Right ventricle myocardium inferior (tissue), 1 donor: ENCODE measurements at places on chromosomes 2 and 18. TPM values are rescaled to one million over a fixed set of nuclear protein-coding genes. Genes with fewer than 3 reads are reported as not detected.

- no peak for DNase-seq
These were observed 56.3 kb downstream of the C2orf74 start for GRCh38 chr2:61218076-61218816.

GRCh38 chr18:62781262-62781661 lies 65.9 kb downstream of the PHLPP1 start:
- no peak for DNase-seq

Gene FOXI3
- total RNA-seq: not detected

DNA sequence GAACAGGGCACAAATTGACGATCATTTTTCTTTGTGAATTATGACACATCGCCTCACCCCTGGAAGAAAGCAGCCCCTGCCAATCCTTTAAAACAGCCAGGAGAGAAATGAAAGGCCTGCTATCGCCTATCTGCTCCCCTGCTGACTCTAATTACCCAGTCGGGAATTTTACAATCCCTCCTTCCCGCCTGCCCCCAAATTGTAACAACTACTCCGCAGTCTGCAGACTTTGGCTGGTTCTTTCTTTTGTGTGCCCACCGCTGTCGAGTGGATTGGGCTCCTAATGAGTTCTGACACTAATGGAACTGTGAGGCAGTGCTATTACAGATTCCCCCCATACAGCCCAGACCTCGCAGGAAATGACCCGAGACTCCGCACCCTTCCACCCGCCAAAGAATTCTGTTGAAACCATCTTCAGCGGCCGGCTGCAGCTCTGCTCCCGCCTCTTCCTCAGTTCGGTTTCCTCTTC lies 281.2 kb upstream of the PARD3B start:
- no peak for DNase-seq

Gene HOXD3
- total RNA-seq: 0.30 TPM

Gene ALK
- 0.08 TPM for total RNA-seq

Gene APLF
- total RNA-seq: 3.8 TPM

Gene CDKL4
- total RNA-seq: 0.22 TPM

Gene SCYGR4
- not detected for total RNA-seq

Gene TUBB8B
- not detected for total RNA-seq

GRCh38 chr18:77016936-77017335 lies 115.6 kb downstream of the MBP start:
- DNase-seq: no peak

DNA sequence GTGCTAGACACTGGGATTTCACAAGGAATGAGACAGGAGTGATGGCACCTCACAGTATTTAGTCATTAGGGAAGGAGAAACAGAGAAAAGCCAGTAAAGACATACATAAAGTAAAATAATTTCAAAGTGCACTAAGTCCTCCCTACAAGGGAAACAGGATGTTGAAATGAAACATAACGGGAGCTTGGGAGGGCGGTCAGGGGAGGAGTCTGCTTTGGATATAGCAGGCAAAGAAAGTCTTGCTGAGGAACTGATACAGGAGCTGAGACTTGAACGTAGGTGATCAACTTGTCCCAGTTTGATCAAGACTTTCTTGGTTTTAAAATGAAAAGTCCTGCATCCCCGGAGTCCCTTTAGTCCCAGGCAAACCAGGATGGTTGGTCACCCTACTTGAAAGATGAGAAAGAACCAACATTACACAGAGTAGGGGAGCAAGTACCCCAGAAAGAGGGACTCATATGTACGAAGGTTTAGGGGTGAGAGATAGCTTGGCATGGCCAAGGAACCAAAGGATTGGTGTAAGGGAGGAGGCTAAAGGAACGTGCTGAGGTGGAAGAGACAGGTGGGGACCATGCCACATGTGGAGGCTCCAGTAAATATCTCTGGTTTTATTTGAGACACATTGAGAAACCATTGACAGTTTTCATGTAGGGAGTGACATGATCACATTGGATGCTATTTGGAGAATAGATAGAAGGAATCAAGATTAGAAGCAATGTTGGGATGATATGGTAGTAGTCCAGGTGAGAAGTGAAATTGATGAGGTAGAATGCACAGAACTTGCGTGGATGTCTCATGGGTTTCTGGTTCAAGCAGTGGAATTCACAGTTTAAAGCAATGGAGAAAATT lies 28.4 kb downstream of the FBXO48 start:
- no peak for DNase-seq

Gene ZC3H8
- 10.6 TPM for total RNA-seq

GRCh38 chr2:15334644-15335326 lies 226.3 kb downstream of the NBAS start:
- DNase-seq: no peak

DNA sequence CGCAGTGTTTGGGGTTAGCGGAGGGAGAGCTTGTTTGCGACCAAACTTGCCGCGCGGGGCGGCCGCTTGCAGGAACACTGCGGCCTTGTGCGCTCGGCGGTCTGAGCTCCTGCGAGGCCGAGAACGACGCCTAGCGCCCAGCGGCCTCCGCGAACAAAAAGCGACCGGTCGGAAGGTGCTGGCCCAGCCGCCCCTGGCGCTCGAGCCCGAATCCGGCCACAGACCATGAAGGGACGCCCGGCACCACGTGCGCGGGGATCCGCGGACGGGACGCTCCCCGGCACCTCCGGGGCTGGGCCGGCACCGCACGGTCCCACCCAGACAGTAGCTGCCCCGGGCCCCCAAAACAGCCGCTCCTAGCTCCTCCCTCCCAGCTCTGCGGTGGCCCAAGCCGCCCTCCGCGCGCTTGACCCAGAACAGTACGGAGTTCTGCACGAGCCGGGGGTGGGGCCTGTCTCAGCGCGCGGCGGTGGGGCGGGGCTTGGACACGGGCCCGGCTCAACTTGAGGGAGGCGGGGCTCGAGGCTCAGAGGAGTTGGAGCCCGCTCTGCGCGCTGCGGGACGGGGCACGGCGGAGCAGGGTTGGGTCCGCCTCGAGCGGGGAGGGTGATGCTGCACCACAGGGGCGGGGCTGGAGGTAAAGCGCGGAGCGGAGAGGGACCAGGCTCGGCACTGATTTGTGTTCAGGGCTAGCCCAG lies 664 bp upstream of the IMPA2 start:
- peak; percentile 99 for DNase-seq

GRCh38 chr18:79613186-79613931 lies 66.2 kb upstream of the CTDP1 start:
- DNase-seq: no peak

GRCh38 chr2:191912764-191913163 lies 65.9 kb upstream of the CAVIN2 start:
- no peak for DNase-seq

Gene GATA6
- 56.3 TPM for total RNA-seq

Gene SLC5A7
- total RNA-seq: 0.11 TPM

Gene REG3A
- total RNA-seq: not detected

DNA sequence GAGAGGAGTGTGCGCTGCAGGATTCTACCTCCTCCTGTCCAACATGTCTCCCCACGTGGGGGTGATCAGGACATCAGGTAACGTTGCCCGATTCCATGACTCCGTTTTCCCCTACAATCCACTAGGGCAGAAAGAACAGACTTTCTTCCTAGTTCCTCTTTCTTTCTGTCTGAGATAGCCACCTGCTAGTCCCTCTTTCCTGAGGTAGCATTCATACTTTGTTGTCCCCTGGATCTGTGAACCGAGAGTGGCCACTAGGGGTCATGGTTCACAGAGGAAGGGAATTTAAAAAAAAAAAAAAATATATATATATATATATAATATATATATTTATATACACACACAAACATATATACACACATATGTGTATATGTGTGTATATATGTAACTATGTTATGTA lies 210.0 kb upstream of the ZNF521 start:
- no peak for DNase-seq

GRCh38 chr2:15226661-15227060 lies 334.5 kb downstream of the NBAS start:
- no peak for DNase-seq

Gene COBLL1
- total RNA-seq: 15.2 TPM

DNA sequence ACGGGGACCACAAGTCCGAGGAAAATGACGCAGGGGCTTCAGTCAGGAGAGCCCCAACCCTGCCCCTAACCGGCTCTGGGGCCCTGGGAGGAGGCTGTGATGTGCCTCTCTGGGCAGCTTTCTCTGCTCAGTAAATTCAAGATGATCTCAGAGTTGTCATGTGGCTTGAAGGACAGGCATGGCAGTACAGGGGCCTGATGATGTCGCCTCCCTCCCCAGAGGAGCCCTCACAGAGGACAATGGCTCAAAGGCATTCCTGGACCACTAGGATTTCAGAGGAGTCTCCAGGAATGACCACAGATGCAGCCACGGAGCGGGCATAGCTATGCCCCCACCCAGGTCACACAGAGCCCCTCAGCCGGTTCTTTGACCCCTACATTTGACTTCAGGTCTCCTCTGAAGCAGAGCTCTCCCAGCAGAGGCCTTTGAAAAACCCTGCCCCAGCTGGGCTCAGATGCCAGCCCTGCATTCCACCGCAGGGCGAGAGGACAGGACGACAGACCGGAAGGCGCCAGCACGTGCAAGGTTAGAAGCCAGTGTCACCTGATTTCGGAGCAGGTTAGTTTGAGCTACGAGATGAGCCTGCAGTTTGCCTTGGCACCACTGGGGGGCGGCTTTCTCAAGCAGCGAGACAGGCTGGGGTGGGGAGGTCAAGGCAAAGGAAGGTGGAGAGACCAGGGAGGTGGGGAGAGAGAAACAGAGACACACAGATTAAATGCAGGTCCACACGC lies 39.2 kb downstream of the BIN1 start:
- DNase-seq: no peak

DNA sequence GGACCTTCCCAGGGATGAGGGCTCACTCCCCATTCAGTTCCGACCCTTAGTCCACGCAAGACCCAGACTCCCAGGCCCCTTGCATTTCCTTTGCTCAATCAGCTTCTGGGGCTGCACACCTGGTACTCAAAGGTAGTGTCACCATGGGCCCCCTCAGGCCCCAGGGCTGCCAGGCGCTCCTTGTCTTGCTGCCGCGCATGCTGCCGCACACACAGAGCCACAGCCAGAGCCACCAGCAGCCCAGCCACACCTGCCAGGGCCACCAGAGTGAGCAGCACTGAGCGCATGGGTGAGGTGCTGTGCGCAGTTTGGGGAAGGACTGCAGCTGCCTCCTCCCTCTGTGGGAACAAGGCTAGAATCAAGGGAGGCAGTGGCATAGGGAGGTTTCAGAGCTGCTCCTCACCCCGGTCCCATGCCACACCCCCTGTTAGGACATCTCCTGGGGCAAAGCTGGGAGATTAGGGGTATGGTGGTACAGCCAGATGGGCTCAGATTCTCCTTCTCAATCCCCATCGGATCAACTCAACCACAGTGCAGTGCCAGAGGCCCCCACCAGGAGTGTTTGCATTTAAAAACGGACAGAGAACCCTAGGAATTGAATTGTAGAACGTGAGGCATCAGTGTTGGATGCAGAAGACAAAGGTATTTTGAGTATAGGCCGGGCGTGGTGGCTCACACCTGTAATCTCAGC lies 11.3 kb downstream of the PTPRN start:
- DNase-seq: no peak

DNA sequence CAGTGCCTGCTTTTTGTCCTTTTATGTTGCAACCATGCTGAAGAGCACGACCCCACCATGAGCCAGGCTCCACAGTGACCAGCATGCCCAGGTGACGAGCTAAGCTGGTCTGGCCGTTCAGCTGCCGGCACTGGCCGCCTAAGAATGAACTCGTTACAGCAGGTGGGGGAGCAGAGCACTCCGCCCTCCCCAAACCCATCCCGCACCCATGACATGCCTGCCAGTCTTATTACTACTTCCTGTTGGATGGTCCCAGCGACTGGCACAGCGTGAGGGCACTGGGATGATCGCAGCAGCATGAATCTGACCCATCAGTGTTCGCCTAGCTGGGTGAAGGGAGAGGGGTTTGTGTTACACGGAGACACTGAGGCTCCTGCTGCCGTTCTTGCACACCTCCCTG lies 11.5 kb downstream of the DIPK1C start:
- no peak for DNase-seq

DNA sequence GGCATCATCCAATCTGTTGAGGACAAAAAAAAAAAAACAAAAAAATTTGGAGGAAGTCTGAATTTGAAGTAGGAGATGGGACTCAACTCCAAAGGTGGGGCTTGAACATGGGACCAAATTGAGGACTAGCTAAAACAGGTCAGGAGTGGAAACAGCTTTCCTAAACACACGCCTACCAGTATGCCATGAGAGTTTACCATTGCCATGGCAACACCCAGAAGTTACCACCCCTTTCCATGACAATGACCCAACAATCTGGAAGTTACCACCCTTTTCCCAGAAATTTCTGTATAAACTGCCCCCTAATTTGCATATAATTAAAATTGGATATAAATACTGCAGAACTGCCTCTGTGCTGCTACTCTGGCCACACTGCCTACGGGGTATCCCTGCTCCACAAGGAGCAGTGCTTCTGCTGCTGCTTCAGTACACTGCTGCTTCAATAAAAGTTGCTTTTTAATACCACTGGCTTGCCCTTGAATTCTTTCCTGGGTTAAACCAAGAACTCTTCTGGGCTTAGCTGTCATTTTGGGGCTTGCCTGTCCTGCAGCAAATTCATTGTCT lies 73.3 kb upstream of the FSIP2 start:
- DNase-seq: no peak

Gene TLX2
- not detected for total RNA-seq

DNA sequence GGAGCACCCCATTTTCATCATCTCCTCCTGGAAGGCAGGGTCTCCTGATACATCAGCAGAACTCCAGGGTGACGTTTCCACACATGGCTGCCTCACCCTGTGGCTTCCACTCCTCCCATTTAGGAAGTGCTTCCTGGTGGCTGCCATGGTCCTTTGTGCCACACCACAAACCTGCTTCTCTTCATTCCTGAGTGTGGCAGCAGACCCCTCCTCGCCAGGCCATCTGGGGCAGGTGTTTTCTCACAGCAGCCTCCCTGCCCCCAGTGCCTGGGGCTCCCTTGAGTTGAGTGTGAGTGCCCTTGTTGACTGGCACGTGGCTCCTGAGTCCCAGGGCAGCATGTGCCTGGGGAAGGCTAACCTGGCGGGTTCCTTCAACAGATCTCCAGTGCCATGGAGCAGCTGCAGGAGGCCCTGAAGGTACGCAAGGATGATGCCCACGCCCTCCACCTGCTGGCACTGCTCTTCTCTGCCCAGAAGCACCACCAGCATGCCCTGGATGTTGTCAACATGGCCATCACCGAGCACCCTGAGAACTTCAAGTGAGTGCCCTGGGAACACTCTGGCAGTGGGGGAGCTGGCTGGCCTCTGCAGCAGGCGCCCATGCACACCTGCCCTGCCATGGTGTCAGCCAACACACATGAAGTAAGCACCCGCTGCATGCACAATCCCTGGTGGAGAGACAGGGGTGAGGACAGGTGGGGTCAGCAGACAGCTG lies 113.4 kb upstream of the MCFD2 start:
- DNase-seq: peak; percentile 45

DNA sequence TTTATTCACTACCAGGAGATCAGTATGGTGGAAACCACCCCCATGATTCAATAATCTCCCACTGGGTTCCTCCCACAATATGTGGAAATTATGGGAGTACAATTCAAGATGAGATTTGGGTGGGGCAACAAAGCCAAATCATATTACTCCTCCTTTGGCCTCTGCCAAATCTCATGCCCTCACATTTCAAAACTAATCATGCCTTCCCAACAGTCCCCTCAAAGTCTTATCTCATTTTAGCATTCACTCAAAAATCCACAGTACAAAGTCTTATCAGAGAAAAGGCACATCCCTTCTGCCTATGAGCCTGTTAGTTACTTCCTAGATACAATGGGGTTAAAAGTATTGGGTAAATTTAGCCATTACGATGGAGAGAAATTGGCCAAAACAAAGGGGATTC lies 989.5 kb upstream of the CNTNAP5 start:
- DNase-seq: no peak

Gene GTF2A1L
- not detected for total RNA-seq
